Head of caudate nucleus (tissue), 42 donors: ENCODE measurements at places on chromosomes 11 and 22.

- DNase-seq, result no peak
These were observed 16.9 kb downstream of the SMCO4 start for GRCh38 chr11:93526346-93526633.

GRCh38 chr11:119157063-119157462, 8.2 kb downstream of the ABCG4 start:
- DNase-seq, result no peak

- no peak for DNase-seq
These were observed 45.4 kb upstream of the TOP3B start for GRCh38 chr22:22027955-22028354.

GRCh38 chr22:37205046-37205445, 7.2 kb downstream of the SSTR3 start:
- DNase-seq, result no peak

DNA sequence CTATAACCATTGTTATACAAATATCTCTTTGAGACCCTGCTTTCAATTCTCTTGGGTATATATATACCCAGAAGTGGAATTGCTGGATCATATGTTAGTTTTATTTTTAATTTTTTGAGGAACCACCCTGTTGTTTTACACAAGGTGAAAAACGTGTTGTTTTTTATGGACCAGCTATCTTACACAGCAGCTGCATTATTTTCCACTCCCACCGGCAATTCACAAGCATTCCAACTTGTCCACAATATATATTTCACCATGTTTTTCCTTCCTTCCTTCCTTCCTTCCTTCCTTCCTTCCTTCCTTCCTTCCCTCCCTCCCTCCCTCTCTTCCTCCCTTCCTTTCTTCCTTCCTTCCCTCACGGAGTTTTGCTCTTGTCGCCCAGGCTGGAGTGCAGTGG, 6.3 kb upstream of the APOL5 start:
- no peak for DNase-seq

- no peak for DNase-seq
These were observed 418 bp downstream of the ACO2 start for GRCh38 chr22:41469218-41469851.

DNA sequence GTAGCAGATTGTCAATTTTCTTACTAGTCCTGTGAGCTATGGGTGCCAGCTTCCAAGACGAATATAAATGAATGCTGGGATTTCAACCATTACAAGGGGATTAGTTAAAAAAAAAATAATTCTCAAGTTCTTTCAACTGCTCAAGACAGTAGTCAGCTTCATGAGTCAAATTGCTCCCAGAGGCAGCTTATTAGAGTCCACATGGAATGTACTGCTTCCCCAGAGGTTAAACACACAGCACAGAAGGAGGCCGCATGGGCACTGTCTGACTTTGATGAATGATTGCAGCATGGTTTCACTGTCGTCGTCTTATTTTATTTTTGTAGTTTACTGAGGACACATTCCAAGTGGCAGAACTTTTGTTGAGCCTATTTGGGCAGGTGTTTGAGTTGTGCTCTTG, 563.2 kb downstream of the TMEM135 start:
- DNase-seq, result no peak

DNA sequence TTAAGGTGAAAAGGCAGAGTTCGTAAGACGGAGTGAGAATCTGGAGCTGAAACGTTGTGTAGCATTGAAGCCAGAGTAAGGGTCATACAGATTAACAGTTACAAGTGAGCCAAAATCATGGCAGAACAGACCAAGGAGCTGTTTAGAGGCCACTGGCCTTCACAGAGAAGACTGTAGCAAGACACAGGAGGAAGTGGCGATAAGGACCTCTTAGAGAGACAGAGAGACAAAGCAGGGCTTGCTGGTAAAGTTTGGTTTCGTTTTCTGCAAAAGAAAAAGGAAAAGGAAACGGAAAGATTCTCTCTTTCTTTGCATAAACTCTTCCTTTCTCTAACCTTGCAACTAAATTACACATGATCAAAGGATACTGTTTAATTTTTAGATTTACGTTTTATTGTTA, 83.0 kb downstream of the AASDHPPT start:
- DNase-seq, result no peak

DNA sequence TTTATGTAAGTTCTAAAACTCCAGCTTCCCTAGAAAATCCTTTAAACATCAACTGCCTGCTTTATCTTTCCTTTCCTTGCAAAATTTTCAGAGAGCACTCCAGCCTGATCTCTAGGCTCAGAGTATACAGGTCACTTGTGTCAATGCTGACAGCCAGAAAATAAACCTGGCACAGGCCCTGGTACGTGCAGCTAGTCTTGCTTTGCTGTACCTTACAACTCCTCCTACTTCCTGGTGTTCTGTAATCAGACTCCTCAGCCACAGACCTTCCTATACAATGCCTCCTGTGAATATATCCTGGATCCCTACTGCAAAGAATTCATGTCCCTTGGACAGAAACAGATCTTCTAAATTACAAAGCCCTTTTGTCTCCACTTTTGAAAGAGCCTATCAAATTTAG, 24.2 kb upstream of the TMEM123 start:
- no peak for DNase-seq

DNA sequence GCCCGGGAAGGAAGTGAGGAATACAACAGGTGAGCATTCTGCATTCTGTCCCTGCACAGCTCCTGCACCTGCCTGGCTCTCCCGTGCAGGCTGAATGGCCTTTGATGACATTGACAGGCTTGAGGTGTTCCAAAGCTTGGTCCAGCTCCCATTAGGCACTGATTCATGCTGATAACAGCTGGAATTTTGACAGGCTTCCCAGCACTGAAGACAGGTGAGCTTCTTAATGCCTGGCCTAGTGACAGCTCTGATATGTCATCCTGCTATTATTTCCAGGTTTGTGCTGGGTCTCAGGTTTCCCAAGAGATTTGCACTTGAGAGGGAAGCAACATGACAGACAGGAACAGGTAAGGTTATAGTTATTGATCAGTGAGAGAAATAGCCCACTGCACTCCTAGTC, 58.0 kb upstream of the MTNR1B start:
- no peak for DNase-seq

DNA sequence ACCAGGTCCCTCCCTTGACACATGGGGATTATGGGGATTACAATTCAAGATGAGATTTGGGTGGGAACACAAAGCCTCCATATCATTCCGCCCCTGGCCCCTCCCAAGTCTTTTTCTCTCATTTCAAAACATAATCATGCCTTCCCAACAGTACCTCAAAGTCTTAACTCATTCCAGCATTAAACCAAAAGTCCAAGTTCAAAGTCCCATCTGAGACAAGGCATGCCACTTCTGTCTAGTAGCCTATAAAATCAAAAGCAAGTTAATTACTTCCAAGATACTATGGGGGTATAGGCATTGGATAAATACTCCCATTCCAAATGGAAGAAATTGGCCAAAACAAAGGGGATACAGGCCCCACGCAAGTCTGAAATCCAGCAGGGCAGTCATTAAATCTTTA, 19.7 kb upstream of the EIF4G2 start:
- DNase-seq, result no peak

- DNase-seq, result no peak
These were observed 53.7 kb downstream of the PPP6R2 start for GRCh38 chr22:50396751-50397370.

DNA sequence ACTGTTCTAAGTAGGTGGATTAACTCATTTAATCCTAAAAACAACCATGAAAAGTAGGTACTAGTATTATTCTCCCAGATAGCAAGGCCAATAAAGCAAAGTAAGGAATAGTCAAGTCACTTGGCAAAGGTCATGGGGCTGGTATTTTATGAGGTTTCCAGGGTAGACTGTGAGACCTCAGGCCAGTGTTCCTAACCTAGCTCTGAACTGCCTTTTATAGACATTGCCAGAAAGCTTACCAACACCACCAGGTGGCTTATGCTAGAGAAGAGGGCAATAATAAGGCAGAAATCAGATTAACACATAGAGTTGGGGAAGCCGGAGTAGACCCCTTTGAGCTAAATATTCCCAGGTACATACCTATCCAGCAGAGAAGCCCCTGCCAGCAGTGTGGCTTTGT, 490.9 kb upstream of the TENM4 start:
- DNase-seq, result no peak

DNA sequence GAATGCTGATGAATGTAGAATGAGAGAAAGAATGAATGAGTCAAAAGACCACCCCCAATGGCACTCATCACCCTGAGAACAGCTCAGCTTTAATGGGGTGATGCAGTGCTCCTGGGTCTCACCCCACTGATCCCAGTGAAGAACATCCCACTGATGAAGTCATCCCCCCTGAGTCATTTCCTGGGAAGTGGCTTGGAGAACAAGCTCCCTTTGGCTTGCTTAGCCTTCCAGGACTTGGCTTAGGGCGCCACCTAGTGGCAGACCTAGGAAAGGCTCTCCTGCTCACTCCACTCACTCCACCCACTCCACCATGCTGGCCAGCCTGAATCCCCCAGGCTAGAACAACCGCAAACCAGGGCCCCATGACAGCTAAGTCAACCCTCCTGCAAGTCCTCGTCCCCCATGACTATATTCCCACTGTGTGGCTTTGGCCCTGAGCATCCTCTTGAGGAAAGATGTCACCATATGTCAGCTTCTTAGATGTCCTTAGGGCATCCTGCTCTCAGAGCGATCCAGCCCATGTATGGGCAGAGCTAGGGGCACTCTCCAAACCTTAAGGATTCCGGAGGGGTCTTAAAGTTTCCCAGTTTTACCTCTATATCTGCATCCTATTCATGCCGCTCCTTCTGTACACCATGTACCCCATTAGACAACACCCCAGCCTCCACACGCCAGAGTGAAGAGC, 17.8 kb upstream of the TMPRSS13 start:
- peak; percentile 95 for DNase-seq

DNA sequence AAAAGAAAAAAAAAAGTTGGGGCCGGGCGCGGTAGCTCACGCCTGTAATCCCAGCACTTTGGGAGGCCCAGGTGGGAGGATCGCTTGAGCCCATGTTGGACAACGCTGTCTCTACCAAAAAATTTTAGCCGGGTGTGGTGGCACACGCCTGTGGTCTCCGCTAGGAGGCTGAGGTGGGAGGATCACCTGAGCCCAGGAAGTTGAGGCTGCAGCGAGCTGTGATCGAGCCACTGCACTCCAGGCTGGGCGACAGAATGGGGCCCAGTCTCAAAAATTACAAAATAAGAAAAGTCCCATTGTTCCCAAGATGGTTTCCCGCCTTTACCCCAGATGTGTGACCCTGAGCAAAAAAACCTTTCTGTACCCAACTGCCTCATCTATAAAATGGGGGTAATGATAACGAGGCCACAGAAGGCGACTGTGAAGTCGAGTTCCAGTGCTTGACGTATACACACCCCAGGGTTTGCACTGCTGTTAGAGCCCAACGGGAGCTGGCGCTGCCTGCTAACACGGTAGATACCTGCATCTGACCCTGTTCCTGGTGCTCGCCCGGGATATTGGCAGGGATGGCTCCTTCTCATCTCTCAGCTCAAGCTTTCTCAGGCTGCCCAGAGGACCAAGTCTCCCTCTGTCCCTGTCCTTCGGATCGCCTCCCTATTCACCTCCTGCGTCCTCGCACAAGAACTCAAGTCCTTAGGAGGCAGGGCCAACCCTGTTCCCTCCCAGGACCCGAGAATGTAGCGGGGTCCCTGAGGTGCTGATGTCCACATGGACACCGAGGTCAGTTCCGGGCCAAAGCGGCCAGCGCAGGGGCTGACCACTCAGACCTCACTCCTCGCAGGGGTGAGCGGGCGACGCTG, 1.1 kb upstream of the RPLP2 start:
- no peak for DNase-seq
